HCEC 1CT (cell line): ENCODE measurements at places on chromosomes 3 and 15.

GRCh38 chr3:67325231-67325630 lies 327.1 kb downstream of the KBTBD8 start:
- no peak for DNase-seq

GRCh38 chr15:27722102-27722501 lies 377.0 kb downstream of the OCA2 start:
- DNase-seq = no peak

GRCh38 chr15:45670091-45670490 lies 35.3 kb downstream of the SQOR start:
- DNase-seq = no peak

DNA sequence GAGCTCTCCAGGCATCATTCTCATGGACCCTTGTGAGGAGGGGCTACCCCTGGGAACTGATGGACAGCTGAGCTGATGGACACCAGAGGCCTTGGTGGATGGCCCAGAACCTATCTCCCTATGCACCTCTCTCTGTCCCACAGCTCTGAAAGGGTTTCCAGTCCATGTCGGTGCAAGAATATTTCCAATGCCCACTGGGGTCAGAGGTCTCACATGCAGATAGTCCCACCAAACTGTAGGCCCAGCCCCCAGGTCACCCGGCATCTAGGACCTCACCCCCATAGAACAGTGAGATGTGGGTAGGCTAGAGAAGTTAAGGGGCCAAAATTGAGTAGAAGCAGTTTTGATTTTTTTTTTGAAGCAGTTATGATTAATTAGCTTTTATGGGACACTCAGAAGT lies 2.6 kb downstream of the ALPK3 start:
- DNase-seq = no peak

DNA sequence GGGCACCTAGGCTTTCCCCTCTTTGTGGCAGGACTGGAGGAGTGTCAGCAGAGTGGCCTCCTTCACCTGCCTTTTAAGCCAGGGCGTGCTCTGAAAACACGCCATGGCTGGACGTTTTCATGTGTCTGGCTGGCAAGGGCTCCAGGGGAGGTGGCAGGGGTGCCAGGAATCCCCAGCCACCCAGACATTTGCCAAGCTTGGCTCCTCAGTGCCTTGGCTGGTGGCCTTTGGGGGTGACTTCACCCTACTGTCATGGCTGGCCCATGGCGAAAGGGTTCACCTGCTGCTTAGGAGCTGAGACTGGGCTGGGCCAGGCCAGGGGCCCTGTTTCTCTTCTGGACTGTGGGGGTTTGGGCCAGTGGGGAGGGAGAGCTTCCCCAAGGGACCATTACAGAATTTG lies 17.6 kb downstream of the KLF13 start:
- no peak for DNase-seq

DNA sequence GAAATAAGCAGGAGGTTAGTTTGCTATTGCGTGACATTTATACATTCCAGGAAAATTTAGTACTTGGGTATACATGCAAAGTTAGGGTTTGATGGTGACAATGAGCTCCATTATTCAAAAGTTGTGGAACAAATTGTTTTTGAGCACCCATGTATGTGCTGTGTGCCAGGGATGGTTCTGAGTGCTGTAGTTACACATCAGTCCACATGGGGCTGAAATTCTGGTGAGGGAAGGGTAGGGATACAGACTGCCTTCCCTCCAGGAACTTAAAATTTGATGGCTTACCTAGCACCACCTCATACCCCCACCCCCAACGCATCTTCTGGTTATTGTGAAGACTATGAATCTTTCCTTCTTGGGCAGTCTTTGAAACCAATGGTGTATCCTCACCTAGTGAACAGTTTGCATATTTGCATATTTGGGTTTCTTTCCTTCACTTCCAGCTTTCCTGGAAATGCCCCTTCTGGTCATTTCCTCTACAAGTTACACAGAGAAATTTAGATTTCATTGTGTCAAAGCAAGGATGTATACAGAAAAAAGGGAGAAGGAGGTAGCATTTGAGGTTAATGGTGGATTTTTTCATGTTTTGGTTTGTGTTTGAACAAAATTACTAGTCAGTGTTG lies 222.0 kb upstream of the IL12A start:
- DNase-seq = peak; percentile 67

GRCh38 chr15:41772720-41773331 lies 1.5 kb upstream of the MAPKBP1 start:
- peak; percentile 68 for DNase-seq

DNA sequence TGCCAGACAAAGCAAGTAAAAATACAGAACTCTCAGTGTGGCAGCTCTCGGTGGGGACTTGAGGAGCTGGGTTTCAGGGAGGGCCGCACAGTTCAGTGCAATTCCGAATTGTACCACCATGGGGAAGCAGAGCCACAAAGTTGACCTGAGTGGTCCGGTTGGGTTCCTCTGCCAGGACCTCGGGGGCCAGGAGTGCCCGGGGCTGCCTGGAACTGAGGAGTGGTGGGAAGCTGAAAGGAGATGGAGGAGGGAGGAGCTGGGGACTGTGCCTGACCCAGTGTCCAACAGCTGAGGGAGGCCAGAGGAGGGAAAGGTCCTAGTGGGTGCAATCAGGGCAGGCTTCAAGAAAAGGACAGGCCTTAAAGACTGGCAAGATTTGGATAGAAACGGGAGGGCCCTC lies 32.2 kb upstream of the TRH start:
- peak; percentile 30 for DNase-seq

- DNase-seq = no peak
Observed at GRCh38 chr3:170599091-170599490, 13.2 kb upstream of the SLC7A14 start.

DNA sequence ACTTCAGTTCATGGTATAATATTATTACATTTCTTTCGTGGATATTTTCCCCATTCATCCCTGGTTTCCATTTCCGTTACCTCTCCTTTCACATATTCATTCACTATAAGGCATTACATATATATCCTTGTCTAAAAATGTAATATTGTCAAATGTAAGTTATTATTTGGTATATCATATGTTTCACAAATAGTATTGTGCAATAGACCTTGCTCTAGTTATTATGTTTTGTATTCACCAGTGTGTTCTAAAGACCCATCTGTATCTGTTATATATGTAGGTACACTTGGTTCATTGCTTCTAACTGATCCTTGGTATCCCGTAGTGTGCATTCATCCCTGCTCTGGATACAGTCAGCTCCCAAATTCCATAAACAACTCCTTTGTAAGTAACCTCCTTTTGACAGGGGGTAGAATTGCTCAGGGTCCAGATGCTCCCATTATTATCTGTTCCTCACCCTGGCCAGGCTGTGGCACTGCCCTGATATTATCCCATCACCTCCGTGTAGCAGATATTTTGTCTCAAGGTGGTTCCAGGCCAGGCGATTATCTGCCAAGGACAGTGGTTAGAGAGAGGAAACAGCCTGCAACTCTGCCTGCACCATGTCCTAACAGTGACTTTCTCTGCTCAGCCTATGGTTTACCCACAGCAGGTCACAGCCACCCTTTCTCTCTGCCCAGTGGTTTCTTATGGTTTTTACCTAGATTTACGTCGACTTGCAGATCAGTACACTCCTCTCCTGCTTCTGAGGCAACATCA lies 29.2 kb downstream of the PAQR9 start:
- no peak for DNase-seq

- DNase-seq = no peak
Observed at GRCh38 chr3:196323016-196323415, 5.0 kb upstream of the DYNLT2B start.

DNA sequence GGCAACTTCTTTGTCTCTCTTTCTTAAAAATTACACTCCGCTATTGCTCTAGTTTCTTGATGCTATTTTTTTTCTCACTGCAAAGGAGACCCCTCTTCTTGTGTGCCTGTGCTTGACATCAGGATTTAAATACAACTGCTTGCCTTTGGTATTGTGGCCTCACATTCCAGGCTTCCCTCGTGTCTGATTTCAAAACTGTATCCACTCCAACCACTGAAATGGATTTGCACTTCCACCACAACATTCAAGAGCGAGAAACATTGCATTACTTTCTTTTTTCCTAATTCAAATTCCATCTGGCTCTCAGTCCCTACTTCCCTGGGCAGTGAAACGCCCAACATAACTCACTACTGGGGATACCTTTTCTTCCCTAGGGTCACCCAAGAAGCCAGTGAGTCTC lies 50.4 kb upstream of the PXYLP1 start:
- DNase-seq = no peak

- no peak for DNase-seq
Observed at GRCh38 chr3:65824166-65824565, 214.6 kb downstream of the MAGI1 start.

- no peak for DNase-seq
Observed at GRCh38 chr15:66692808-66693596, 9.0 kb upstream of the SMAD6 start.

DNA sequence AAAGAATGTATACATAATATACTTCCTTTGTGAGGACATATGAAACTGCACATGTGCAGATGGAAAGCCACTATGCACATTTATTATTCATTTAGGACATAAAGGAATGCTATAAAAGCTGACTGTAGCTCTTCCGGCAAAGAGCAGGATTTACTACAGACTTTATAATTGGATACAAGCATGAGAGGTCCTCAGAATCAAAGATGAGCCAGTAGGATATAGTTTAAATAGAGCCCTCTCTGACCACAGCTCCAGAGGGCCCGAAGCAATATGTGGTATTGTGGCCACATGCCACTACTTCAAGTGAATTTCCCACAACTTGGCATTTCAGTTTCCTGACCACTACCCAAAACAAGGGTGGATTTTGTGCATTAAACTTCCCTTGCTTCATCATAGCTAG lies 140.9 kb downstream of the ATP8B4 start:
- DNase-seq = no peak

DNA sequence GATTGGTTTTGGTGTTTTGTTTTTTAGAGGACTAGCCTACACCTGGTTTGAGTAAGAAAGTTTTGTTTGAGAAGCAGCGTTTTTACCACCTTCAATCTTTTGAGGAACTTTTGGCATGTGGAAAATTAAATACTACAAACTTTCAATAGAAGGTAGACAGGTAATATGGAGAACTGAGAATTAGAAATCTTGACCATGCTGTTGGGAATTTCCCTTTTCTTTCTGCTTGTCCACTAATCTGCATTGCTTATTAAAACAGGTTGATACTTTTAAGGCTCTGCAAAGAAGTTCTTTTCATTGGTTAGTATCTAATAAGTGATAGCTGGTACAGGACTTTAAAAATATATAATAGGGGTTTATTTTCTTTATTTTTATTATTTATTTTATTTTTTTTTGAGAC lies 31.9 kb downstream of the UBE2E1 start:
- no peak for DNase-seq

DNA sequence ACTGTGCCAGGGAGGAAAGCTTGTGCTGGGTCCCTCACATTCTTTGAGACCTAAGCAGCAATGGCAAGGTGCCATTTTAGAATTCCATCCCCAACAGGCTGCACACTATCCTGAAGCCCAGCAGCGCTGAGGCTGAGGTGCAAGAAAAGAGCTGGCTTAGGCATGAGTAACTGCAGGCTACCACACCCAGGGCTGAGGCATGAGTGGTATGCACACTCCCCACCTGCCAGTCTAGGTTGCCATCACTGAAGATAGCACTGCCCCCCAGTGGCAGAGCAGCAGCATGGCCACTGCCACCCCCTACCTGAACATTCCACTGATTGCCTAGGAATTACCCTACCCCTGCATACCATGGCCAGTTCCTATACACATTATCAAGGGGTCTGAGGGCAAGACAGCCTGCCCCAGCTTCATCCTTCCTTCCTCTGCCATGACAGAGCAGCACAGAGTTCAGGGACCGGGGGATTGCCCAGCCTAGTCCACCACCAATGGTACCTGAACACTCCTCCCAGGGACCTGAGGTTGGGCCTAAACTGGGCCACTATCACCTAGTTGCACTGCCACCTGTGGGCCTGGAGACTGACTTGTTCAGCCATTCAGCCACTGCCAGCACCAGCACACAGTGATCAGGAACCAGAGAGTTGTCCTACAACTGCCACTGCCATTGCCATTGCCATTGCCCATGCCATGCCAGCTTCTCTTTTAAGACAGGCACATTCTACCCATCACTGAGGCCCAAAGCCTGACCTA lies 129.8 kb downstream of the SATB1 start:
- DNase-seq = peak; percentile 70

GRCh38 chr15:78018946-78019644 lies 58.4 kb downstream of the TBC1D2B start:
- DNase-seq = no peak

DNA sequence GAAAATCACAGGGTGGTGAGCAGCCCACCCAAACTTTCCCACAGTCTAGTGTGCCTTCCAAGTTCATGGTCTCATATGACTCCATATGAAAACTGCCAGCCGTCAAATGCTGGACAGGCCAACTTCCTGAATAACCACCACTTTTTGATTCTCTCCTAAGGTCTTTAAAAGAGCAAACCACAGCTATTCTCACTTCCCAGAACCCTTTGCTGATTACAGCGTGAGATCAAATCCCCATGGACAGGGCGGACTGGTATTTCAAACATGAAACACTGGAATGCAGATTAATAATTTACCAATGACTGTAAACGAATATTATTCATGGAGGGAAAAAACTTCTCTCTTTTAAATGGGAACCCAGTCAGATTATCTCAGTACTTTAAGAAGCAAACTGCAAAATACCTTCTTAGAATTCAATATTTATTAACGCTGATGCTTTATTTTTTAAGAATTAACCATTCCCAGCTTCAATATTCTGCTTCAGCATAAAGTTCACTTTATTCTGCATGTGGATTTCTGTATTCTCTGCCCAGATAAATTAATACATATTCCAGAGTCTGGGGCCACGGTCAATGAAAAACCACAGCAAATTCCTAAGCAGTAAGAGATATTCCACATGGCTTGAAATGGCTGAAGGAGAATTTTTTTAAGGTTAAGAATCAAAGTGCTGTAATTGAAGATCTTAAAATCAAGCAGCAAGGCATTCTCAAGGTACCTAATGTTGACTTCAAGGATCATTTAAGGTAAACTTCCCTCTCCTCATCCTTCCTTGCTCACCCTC lies 42.9 kb downstream of the MYO1E start:
- peak; percentile 57 for DNase-seq

DNA sequence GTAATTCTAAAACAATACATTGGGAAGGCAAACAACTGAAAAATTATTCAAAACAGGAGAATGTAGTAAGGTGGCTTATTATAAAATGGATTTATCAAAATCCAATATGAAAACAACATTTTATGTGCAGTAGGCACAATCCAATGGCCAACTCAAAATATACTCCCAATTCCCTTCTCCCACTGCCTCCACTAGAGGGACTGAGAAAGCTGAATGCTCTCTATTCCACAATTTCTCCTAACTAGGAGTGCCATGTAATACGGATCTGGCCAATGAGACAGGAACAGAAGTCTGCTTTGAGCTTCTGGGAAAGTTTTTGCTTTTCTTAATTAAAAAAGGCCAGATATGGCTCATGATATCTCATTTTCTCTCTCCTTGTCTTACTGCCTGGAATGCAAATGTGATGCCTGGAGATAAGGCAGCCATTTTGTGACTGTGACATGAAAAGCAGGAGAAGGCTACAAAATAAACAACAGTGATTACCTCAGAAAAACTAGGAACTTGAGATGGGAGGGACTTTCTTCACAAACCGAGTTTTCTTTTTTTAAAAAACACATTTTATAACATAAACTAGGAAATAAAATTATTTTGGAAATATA lies 18.8 kb upstream of the VGLL4 start:
- peak; percentile 41 for DNase-seq

- DNase-seq = peak; percentile 15
Observed at GRCh38 chr15:69526081-69527061, 73.8 kb downstream of the RPLP1 start.
